ENCODE measurements at places on chromosomes 11 and 22. TPM values are rescaled to one million over a fixed set of nuclear protein-coding genes. Genes with fewer than 3 reads are reported as not detected.

GRCh38 chr11:121334973-121335710 lies 42.6 kb downstream of the SC5D start:
- no peak for DNase-seq

DNA sequence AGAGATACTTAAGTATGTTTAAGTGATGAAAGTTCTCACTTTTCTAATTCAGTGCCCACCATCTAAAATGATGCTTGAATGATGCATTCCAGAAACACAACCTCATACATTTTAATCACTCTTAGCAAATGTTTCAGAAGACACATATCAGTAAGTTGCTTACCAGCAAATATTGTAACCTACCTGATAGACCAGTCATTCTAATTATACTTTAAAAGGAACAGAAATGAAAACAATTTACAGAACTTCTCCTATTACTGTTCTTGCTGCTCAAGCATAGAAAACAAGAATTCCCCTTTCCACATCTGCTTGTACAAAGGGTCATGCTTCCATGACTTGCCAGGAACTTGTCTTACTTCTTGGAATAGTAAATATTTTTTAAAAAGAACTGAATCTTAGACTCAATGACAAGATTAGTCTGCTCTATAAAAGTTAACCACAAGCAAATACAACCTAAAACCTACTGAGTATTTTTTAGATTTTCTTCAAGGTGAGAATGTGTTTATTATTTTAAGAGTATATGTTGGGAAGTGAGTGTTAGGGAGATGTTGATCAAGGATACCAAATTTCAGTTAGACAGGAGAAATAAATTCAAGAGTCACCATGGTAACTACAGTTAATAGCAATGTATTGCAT lies 82.0 kb upstream of the SC5D start:
- DNase-seq = no peak

DNA sequence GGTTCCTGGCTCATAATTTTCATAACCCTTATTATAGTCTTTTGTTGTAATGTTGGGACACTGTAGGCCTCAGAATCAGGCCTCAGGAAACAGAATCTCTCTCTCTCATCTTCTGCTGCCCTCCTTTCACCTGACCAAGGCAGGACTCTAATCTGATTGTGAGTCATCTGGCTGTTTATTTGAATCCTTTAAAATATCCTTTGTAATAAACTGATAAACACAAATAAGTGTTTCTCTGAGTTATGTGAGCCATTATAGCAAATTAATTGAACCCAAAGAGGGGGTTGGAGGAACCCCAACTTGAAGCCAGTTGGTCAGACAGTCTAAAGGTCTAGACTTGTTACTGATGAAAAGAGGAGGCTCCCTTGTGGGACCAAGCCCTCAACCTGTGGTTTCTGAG lies 30.6 kb downstream of the ACER3 start:
- DNase-seq = no peak

DNA sequence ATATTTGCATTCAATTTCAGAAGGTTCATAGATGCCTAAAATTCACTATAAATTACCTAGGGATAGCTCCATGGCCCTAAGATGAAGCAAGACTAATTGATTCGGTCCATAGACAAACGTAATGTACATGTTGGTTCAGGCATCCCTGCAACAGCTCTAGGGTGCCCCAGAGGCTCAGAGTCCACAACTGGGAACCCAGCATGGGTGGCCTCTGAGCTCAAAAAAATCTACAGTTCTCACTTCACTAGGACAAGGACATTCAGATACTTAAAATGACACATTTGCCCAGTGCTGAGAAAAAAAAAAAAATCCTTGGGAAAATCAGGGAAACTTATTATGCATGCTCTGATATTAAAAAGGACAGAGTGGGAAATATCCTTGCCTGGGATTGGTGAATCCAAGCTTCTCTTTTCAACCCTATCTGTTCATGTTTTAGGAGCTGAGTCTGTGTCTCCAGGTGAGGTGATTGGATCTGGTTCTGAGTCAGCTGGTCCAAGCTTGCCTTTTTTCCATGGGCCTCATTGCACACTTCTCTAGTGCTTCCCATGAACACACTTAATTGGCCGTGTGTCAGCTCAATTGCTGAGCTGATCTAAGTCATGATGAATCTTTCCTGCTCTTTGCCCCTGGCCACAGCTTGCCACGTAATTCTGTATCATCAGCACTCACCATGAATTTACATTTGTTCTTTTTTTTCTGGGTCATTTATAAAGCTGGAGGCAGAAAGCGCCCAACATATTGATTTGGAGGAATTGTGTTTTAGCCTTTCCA lies 116.3 kb upstream of the RCN1 start:
- DNase-seq = no peak

Gene RIMBP3B
- total RNA-seq = not detected

GRCh38 chr22:21102659-21103267 lies 57.0 kb downstream of the LRRC74B start:
- peak; percentile 67 for DNase-seq

DNA sequence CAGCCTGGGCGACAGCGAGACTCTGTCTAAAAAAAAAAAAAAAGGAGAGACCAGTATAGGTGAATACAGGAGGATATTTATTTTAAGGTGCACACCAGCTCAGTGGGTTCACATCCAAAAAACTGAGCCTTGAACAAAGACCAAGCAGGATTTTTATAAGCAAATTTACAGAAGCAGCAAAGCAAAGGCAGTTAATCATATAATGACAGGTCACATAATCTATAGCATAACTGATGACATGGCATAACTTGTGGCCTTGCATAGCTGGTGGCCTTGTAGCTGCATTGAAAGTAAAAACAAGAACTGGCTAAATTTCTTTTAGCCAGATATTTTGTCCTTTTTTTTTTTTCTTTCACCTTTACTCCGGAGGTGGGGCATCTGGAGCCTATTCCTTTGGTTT lies 2.7 kb upstream of the PLAAT3 start:
- no peak for DNase-seq

- DNase-seq = no peak
Measured at GRCh38 chr11:72239849-72240460, 4.0 kb downstream of the PHOX2A start.

DNA sequence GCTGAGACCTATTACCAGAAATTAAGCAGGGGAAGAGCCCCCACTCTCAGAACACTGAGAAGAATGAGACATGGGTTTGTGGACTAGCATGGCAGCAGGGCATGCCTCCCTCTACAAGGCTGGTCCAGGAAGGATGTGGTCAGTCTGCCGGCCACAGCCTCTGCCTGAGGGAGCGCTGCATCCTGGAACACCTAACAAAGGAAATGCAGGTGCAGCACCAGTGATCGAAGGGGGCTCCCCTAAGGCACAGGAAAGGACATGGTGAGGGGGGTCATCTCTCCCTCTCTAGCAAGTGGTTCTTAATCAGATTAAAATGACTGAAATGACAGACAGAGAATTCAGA lies 40.6 kb upstream of the ARL14EP start:
- no peak for DNase-seq

Gene CATSPER1
- 0.26 TPM for total RNA-seq

- no peak for DNase-seq
Measured at GRCh38 chr11:33268945-33269540, 11.9 kb downstream of the HIPK3 start.

GRCh38 chr22:49417833-49418232 lies 409.8 kb downstream of the BRD1 start:
- no peak for DNase-seq

- no peak for DNase-seq
Measured at GRCh38 chr22:17802822-17803221, 28.6 kb upstream of the BID start.

- DNase-seq = no peak
Measured at GRCh38 chr11:65152122-65152521, 17.8 kb upstream of the SYVN1 start.

- no peak for DNase-seq
Measured at GRCh38 chr11:64107303-64107702, 58.6 kb downstream of the MACROD1 start.

Gene DDX25
- not detected for total RNA-seq

- no peak for DNase-seq
Measured at GRCh38 chr22:30078320-30079311, 1.6 kb upstream of the HORMAD2 start.

DNA sequence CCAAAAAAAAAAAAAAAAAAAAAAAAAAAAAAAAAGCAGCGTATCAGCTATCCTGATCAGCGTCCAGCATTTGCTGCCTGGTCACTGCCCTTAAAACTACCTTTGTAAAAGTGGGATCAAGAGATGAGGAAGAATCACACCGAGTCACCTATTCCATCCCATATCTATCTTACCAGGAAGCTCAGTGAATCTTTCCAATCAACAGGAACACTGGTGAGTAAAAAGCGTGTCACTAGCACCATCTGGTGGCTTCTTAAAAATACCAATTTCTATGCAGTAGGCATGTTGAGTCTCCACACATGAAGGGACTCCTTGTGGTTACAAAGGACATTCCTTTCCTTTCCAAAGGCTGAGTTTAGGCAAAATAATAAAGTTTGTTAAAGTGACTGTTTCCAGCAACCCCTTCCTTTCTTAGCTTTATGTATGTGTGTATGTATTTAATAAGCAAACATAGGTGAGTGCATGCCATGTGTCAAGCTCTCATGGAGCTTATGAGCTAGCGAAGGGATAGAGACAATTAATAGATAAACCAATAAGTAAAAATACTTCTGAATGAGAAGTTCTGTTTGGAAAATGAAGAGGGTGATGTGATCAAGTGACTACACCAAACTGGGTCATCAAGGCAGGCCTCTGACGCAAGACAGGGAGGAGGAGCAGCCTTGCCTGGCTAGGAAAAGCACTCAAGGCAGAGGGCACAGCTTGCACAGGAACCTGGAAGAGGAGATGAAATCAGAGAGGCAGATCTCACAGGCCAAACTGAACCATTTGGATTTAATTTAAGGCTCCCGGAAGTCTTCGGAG lies 13.9 kb upstream of the TP53AIP1 start:
- DNase-seq = no peak

DNA sequence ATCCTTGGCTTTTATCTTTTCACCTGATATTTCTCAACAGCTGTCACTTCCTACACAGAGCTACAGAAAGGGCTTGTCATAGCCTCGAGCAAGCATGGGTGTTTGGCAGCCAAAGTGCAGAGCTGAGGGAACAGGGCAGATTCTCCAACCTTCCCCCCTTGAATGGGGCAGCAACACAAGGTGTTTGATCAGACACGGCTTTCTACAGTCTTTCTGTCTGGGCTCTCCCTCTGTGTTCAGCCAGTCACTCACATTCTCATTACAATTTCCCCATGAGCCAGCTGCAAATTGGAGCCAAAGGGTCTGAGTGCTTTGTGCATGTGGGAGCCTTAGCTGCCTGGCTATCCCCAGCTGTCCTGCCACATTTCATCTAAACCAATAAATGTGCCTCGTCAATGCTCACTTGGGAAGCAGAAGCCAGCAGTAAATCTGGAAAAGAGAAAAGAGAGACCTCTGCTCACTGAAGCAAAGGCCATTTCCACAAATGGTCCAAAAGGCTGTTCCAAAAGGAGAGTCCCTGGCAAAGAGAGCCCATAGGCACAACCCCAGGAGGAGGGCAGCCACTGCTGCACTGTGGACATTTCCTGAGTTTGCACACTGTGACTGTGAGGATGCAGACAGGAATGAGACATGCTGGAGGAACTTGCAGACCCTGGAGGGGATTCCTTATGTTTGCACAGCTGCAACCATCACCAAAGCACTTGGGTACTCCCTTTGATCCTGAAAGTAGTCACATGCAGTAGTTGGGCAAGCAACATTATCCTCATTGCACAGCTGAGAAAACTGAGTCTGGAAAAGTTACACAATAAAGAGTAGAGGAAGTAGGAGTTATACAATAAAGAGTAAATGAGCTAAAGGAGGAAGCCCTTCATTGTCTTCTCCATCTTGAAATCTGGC lies 186.8 kb downstream of the FAM181B start:
- DNase-seq = no peak

Gene SLC22A25
- total RNA-seq = not detected

DNA sequence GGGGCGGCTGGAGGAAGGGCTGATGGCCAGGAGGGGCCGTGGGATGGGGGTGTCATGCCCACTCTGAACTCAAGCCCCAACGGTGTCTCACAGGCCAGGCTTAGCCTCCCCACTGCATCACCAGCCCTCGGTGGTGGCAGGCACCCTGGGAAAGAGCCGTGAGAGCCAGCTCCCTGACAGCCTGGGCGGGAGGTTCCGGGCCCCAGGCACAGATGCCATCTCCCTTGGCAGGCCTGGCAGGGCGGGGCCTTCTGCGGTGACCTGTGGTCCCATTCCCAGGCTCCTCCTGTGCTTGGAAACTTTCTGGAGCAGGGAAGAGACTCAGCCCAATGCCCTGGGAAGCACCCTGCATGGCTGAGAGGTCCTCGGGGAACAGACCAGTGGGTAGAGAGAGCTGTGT lies 4.8 kb downstream of the PHLDA2 start:
- DNase-seq = no peak

DNA sequence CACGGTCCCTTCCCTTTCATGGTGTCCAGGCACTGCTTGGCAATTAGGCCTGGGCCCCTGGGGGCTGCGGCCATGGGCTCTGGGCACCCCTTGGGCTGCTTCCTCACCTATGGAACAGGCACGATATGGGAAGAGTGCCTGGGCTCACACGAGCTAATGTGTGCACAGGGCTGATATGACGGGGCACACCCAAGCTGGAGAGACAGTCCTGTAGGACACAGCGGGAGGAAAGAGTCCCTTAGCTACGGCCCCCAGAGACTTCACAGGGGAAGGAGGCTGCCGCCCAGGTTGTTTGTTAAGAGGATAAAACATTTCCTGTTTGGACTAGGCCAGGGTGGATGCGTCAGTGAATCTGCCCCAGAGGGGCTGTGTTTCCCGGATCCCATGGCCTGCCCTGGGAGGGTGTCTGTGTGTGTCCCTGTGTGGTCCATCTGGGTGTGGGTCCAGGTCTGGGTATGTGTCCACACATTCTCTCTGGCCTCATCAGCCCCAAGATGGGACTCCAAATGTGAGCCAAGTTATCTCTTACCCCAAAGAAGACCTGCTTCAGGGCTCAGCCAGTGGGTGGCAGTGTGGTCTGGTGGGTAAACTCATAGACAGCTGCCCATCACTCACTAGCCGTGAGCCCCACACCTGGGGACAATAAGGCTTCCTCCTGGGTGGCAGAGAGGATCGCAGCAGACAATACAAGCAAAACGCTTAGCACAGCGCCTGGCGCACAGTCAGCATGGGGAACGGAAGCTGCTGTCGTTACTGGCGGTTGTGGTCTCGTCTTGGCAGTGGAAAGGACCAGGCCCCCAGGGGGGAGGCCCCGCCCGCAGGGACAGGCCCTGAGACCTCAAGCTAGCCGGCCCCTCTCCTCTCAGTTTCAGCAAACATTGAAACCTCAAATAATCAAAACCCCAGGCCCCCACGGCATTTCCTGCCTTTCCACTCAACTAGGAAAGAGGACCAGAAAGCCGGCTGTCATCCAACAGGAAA lies 3.2 kb upstream of the EMID1 start:
- peak; percentile 28 for DNase-seq

GRCh38 chr11:110564676-110565356 lies 135.1 kb downstream of the FDX1 start:
- no peak for DNase-seq

- no peak for DNase-seq
Measured at GRCh38 chr11:27253224-27253623, 109.8 kb downstream of the CCDC34 start.

Gene CENPM
- total RNA-seq = not detected

- DNase-seq = no peak
Measured at GRCh38 chr11:112831969-112832766, 129.1 kb upstream of the NCAM1 start.

Gene NXPE1
- total RNA-seq = not detected

GRCh38 chr22:29795663-29796062 lies 28.5 kb downstream of the UQCR10 start:
- DNase-seq = no peak

Gene ATG13
- total RNA-seq = 102 TPM

- peak; percentile 75 for DNase-seq
Measured at GRCh38 chr11:126345759-126346585, 9.5 kb upstream of the ST3GAL4 start.

Gene TTC9C
- 6.8 TPM for total RNA-seq

GRCh38 chr11:96211436-96211835 lies 131.6 kb downstream of the MAML2 start:
- no peak for DNase-seq
